ENCODE measurements at places on chromosomes 2 and 18.

DNA sequence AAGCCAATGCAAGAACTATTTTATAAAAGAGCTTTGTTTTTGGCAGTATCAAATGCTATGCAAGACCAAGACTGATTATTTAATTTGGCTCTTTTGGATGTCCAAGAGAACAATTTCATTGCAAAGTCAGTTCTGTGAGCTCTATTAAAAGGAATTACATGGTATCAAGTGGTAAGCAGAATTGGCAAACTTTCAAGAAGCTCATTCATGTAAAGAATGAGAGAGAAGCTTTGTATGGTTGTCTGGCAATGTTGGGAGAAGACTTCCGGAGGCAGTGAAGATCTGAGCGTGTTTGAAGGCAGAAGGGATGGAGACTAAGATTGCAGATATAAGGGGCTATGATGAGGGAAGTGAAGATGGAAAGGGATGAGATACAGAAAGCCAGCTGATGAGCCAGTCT, 49.6 kb downstream of the CPS1 start:
- no peak for DNase-seq

DNA sequence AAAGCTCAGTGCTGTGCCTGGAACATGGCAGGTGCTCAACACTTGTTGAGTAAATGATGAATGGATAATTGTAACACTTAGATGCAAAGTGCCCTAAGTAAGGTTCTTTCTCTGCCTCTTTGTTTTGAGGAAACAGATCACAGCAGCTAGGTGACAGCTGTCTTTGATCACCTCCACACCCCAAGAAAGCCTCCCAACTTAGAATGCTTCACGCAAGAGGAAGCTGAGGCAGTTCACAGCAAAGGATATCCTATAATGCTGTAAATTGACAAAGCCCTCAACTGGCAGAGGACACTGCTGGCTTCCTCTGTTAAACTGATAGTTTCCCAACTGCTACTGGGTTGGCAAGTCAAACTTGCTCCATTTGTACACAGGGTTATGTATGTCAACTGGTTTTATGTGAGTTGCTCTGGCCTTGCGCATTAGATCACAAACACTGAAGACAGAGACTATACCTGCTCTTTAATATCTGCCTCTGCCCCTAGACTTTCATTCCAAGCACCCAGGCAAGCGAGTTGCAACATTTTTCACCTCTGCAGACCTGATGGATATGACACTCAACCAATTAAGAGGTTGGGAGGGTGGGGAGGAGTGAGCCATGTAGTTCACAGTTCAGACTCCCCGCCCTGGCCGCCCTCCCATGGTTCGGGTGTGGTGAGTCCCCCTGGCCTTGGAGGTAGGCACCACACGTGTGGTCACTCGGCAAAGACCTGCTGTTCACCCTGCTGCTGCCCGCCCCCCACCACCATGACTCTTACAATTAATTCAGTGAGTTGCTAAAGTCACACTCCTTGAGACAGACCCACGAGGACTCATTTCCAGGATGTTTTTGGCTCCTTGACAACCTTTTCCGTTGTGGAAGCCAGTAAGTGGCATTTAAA, 4.8 kb upstream of the MALL start:
- DNase-seq, result no peak

- DNase-seq, result no peak
Observed at GRCh38 chr2:39065616-39066015, 55.2 kb downstream of the SOS1 start.

- peak; percentile 59 for DNase-seq
Observed at GRCh38 chr2:216006164-216006663, 7.1 kb downstream of the MREG start.

Measured in iPS-NIHi11 (cell line).